ENCODE measurements at places on chromosomes 12 and 14.

- H3K4me1 ChIP-seq, result no peaks in the 10 kb centered on the region
- no peaks in the 10 kb centered on the region for H3K36me3 ChIP-seq
- H3K27me3 ChIP-seq, result no peaks in the 10 kb centered on the region
- H3K4me3 ChIP-seq, result no peak overlapping the region
These were observed 93.6 kb downstream of the KCNK10 start for GRCh38 chr14:88229428-88229827.

DNA sequence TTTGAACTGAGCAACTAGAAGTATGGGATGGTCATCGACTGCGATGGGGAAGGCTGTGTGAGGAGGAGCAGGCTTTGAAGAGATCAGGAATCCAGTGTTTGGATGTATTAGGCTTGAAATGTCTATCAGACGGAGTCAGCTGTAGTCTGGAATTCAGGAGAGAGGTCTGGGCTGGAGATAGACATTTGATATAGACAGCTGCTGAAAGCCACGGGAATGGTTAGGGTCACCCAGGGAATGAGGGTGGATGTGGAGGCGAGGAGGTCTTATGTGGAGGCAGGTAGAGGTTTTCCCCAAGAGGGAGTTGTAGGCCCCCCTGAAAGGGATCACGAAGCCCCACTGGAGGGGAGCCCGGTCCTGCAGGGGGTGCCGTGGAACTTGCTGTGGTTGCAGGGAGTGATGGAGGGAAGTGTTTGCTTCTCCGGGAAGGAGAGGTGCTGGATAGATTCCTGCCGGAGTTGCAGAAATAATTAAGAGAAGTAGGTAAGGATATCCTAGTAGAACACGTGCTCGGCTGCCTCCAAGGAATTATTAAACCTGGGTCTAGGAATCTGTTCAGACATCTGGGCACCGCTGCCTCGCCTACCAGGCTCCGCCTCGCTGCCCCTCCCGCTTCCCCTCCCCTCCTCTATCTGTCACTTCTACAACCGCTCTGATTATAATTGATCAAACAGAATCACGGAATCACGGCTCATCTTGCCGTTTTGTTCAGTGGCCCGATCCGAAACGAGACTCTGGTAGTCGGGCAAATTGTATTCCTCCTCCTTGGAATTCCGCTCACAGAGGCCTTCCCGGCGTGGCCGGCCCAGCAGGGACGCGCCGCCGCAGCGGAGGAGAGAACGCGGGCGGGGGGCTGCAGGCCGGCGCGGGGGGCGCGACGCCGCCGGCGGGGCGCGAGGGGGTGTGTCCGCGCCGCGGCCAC is 826 bp upstream of the CACNA1C start:
- no peak overlapping the region for H3K27ac ChIP-seq
- no peak overlapping the region for H3K4me3 ChIP-seq
- no peak for DNase-seq
- H3K4me1 ChIP-seq, result peaks cover 3% of the 10 kb centered on the region
- peaks cover 49% of the 10 kb centered on the region for H3K27me3 ChIP-seq

GRCh38 chr14:56185992-56186391 is 67.8 kb downstream of the PELI2 start:
- no peak overlapping the region for H3K27ac ChIP-seq
- peaks cover 6% of the 10 kb centered on the region for H3K4me1 ChIP-seq

DNA sequence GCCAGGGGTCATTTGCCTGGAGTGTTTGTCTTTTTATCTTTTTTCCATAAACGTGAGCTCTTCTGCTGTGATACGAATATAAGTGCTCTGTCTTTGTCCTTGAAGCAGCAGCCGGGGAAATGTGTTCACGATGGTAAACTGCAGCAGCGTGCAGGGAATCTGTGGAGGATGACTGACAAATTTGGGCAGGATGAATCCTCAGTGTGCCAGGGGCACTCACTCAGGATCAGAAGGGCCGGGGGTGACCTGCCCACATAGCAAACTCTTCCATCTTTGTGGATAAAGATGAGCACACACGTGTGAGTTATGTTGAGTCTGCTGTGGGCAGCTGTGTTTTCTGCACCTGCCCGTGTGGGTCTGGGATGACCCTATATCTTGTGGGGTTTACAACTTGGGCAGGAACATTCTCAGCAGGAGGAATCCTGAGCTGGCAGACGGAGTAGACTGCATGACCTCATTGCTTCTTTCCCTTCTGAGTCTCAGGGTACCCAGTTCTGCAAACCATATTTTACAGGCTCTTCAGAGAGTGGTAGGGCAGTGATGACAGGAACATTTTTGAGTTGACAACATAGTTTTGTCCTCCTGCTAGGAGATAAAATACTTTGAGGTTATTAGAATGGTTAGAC is 711 bp downstream of the ANO4 start:
- H3K27ac ChIP-seq, result no peak overlapping the region
- H3K36me3 ChIP-seq, result no peaks in the 10 kb centered on the region
- no peak for DNase-seq
- no peaks in the 10 kb centered on the region for H3K27me3 ChIP-seq

DNA sequence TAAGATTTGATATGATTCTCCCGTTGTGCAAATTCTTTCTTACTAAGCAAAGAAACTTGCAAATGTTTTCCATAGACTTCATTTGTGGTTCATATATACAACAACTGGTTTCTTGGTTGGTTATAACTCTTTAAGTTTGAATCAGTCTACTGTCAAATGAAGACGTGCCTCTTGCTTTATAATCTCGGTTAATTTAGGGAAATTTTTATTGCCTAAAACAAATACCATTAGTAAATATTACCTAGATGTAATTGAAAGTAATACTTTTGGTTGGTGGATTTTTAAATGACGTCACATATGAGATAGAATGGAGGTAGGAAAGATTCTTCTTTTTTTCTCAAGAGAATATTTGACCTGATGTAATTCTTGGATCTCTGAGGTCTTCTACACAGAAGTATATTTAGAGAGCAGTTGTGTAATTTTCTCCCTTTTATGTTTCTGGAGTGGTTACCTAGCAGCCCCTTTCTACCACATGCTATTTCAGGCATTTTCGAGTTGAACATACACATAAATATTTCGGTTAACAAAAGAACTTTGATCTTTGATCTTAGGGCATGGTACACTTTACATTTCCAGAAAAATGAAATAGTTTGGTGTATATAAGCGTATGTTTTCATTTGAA is 1.7 kb downstream of the ATF7IP start:
- H3K27ac ChIP-seq, result peak overlapping the region; percentile 89
- H3K4me1 ChIP-seq, result peaks cover 17% of the 10 kb centered on the region
- H3K36me3 ChIP-seq, result no peaks in the 10 kb centered on the region
- H3K4me3 ChIP-seq, result peak overlapping the region; percentile 53

- H3K4me3 ChIP-seq, result no peak overlapping the region
- peaks cover 28% of the 10 kb centered on the region for H3K4me1 ChIP-seq
- no peak for DNase-seq
- H3K27me3 ChIP-seq, result no peaks in the 10 kb centered on the region
These were observed 3.5 kb downstream of the DAZAP2 start for GRCh38 chr12:51242120-51242519.

DNA sequence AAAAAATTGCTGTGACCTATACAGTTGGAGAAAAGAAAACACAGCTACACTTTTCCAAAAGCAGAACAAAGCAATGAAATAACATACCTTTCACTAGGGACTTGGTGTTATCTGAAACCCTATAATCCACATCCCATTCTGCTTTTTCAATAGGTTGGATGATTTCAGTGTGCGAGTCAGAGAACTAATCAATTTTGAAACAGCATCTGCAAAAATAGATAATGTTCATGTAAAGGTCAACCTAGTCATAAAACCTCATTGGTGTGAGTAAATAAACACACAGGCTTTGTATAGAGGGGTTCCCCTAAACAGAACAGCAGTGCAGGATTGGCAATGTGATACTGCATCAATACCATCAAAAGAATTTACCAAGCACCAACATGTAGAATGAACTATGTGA is 173.0 kb upstream of the G2E3 start:
- no peak overlapping the region for H3K27ac ChIP-seq
- no peak for DNase-seq
- no peaks in the 10 kb centered on the region for H3K36me3 ChIP-seq
- no peaks in the 10 kb centered on the region for H3K27me3 ChIP-seq

DNA sequence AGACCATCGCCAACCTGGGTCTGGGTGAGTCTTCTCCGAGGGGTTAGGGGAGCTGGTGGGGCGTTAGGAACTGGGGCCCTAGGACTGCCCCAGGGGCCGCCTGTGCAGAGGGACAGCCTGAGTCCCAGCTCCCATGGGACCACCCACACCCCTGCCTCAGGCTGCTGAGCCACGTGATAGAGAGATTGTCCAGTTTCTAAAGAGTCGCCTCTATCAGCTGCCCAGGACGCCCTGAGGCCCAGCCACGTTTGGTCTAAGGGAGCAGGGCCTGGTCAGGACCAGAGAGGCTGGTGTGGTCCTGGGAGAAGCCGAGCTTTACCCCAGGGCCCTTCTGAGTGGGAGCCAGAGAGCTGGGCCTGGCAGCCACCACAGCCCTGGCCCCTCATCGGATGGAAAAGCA is 107.1 kb downstream of the LGMN start:
- no peak for DNase-seq
- no peak overlapping the region for H3K27ac ChIP-seq
- no peak overlapping the region for H3K4me3 ChIP-seq
- H3K36me3 ChIP-seq, result peaks cover 10% of the 10 kb centered on the region
- no peaks in the 10 kb centered on the region for H3K27me3 ChIP-seq
- no peaks in the 10 kb centered on the region for H3K4me1 ChIP-seq

GRCh38 chr14:34365309-34365915 is 96.6 kb downstream of the SPTSSA start:
- H3K27me3 ChIP-seq, result peaks cover 8% of the 10 kb centered on the region
- no peak overlapping the region for H3K27ac ChIP-seq
- H3K36me3 ChIP-seq, result no peaks in the 10 kb centered on the region
- DNase-seq, result peak; percentile 12
- no peak overlapping the region for H3K4me3 ChIP-seq

DNA sequence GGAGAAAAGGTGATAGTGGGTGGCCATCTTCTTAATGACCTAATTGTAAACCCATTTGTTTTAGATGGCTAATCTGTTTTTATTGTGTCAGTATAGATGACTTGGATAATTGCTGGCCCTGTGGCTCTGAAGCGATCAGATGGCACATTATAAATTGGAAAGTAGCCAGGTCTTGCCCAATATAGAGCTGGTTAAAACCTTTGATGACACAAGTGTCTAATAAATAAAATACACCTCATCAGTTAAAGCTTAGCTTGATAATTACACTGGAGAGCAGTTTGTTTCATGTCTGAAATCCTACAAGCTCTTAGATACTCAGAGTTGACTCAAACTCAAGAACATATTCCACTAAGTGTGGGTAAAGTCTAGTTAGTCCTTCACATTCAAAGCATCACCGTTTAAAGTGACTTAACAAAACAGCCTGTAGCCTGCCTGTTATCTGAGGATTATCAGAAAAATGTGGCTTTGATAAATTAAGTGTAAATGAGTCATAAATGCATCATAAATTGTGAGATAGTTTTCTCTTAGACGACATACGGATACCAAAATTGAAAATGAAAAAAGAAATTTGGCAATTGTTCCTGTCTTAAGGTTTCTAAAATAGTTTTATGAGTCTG is 280.9 kb downstream of the LRIG3 start:
- no peak overlapping the region for H3K27ac ChIP-seq
- no peaks in the 10 kb centered on the region for H3K4me1 ChIP-seq
- no peak overlapping the region for H3K4me3 ChIP-seq
- no peaks in the 10 kb centered on the region for H3K27me3 ChIP-seq

DNA sequence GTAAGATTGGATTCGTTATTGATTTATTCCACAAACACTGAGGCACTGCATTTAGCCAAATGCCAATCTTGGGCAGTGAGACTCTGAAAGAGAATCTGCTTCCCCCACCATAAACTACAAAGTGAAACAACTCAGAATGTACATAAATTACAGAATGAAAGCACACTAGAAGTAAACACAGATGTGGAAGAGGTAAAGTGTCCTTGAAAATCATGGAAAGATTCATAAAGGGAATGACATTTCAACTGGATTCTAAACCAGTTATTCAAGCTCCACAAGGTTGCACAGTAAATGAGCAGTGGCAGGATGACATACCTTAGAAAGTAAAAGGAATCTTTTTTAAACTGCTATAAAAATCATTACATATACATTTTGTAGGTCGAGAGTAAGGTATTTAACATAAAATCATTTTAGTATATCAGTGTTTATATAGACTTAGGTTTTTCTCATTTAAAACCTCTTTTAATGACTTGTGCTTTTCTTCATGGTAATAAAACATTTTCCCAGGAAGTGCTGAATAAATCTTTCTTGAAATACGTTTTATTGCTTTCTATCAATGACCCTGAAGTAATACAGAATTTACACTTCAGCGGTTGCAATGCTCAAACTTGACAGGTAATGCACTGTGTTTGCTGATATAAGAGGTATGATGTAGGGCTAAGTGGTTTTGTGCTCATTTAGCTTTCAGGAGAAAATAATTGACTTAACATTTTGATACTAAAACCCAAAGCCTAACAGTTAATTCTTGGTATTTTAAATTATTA is 270.6 kb downstream of the NAV3 start:
- H3K27me3 ChIP-seq, result no peaks in the 10 kb centered on the region
- H3K36me3 ChIP-seq, result no peaks in the 10 kb centered on the region
- no peaks in the 10 kb centered on the region for H3K4me1 ChIP-seq
- H3K27ac ChIP-seq, result no peak overlapping the region

DNA sequence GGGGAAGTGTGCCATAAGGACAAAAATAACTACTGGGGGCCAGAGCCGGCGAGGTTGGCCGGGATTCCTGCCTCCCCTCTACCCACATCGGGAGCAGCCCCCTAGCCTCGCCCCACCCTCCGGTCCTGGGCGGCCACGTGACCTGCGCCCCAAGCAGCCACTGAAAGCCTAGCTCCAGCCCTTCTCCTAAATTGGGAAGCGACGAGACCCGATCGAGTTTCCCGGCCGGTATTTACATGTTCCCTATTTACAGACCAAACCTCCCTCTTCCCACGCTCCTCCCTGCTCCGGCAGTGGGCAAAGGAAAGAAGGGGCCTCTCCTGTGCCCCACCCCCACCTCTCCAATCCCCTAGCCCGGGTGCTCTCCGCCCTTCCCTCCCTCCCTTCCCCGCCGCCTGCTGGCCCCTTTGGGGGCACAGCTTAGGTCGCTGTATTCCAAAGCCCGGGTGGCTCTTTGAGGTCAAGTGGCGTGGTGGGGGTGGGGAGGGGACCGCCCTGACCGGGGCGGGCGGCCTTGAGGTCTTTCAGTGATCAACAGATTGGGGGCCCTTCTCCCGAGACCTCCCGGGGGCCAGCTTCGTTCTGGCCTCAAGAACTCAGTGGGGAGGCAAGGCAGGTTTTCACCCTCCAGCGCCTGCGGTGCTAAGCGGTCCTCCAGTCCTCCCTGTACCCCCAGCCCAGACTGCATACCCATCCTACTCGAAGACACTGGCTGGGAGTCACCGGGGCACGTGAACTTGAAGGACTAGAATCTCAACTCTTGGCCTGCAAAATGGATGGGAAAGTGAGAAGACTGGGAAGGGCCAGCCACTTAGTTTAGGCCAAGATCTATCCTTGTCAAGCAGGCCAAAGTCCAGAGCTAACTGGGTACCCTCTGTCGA is 6.3 kb upstream of the CTDSP2 start:
- H3K4me1 ChIP-seq, result no peaks in the 10 kb centered on the region

- H3K36me3 ChIP-seq, result no peaks in the 10 kb centered on the region
- DNase-seq, result peak; percentile 63
- H3K4me3 ChIP-seq, result peak overlapping the region; percentile 39
- H3K27ac ChIP-seq, result peak overlapping the region; percentile 12
These were observed 9.2 kb downstream of the CD69 start for GRCh38 chr12:9751204-9752144.
